Skeletal muscle cell (primary cell): ENCODE measurements at places on chromosomes 1 and 21.

GRCh38 chr1:6052543-6053205, 7.0 kb downstream of the KCNAB2 start:
- peak; percentile 30 for DNase-seq

- no peak for DNase-seq
Observed at GRCh38 chr21:33428669-33429068, 25.5 kb downstream of the IFNGR2 start.

DNA sequence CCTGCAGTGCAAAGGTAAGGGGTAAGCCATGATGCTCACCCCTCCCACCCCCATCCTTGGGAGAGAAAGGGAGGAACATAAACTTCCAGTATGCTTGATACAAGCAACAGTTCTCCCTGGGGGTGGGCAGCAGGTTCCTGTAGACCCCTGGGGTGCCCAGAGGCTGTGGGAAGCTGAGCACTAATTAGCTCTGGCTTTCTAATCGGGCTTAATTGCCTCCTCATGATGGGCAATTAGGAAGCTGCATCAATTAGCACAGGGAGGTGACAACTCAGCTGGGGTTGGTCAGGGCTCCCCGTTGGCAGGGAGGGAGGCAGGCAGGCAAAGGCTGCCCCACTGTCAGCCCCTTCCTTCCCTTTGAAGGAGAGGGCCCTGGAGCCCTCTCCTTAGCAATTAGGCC, 15.7 kb upstream of the LMNA start:
- DNase-seq: no peak

DNA sequence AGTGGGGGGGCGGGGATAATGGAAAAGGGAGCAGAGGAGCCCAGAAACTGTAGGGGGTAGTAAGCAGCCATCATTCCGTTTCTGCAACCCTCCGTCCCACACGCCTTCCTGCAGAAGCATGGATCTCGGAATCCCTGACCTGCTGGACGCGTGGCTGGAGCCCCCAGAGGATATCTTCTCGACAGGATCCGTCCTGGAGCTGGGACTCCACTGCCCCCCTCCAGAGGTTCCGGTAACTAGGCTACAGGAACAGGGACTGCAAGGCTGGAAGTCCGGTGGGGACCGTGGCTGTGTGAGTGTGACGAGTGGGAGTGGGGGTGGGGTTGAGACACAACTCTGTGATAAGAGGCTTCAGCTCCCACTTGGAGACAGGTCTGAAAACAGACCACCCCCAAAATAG, 706 bp downstream of the CREB3L4 start:
- DNase-seq: no peak

- no peak for DNase-seq
Observed at GRCh38 chr1:115925467-115925866, 50.8 kb upstream of the SLC22A15 start.

- DNase-seq: no peak
Observed at GRCh38 chr21:16842696-16843035, 670.2 kb upstream of the CXADR start.

DNA sequence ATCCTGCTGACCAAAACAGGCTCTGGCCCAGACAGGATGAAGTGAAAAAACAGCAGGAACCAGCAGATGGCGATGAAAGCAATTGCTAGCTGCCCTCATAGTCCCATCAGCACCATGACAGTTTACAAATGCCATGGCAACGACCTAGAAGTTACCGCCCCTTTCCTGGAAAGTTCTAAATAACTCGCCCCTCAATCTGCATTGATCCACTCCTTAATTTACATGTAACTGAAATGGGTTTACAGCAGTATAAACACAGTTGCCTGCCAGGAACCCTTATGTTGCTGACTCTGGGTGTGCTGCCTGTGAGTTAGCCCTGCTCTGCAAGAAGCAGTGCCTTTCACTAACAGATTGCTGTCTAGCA, 65.5 kb upstream of the CR1L start:
- DNase-seq: peak; percentile 20

- no peak for DNase-seq
Observed at GRCh38 chr1:178172939-178173338, 79.0 kb downstream of the RASAL2 start.
